HepG2 (cell line): ENCODE measurements at places on chromosomes 2 and 18. TPM values are rescaled to one million over a fixed set of nuclear protein-coding genes. Genes with fewer than 3 reads are reported as not detected.

Gene ZNF396
- polyA plus RNA-seq, result 0.25 and 0.47 TPM in 2 replicates

Gene CRACDL
- 0.14 and 0.26 TPM in 2 replicates for polyA plus RNA-seq

Gene RAB31
- 0.73 and 1.1 TPM in 2 replicates for polyA plus RNA-seq

DNA sequence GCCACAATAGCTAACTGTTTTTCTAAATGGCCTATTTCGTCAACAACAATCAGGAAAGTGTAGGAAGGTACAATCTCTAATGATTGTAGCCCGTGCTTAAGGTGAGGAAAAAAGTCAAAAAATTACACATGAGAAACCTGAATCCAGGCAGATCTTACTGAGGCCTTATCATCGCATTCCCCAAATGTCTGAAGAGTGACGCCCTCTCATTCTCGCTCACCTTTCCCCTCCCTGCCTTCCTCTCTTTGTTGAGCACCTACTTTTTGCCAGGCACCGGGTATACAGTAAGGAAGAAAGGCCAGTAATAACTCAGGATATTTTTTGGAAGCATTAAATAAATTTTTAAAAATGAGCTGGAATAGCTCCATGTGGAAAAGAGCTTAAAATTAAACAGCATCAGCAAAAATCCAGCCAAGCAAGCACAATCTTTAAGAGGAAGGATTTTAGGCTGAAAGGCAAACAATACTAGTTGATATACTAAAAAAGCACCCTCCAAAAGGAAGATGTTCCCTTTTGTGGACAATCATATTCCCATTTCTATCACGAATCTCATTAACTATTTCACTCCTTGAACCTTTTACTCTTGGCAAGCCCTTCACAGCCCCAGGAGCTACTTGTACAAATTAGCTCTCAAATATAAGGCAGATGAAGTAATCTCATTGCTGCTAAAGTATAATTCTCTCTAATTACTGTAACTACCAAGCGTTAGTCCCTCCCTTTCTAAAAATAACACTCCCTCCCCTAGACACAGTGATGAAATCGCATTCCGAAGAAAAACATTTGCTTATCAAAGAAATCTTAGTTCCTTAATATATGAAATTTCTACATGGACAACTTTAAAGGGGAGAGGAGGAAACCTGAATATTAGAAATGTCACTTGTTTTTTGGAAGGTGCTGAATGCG, 40.0 kb downstream of the STAT1 start:
- H3K27ac ChIP-seq, result no peak overlapping the region
- no peak for DNase-seq
- H3K4me1 ChIP-seq, result no peaks in the 10 kb centered on the region
- H3K36me3 ChIP-seq, result peaks cover 91% of the 10 kb centered on the region

Gene SPP2
- not detected in 2 replicates for polyA plus RNA-seq

- no peaks in the 10 kb centered on the region; the same call in 2 of the 3 replicates for H3K27me3 ChIP-seq
- DNase-seq, result no peak
- no peak overlapping the region for H3K4me3 ChIP-seq
- peaks cover 46% of the 10 kb centered on the region for H3K4me1 ChIP-seq
Observed at GRCh38 chr2:86201671-86202335, 2.5 kb downstream of the MRPL35 start.

DNA sequence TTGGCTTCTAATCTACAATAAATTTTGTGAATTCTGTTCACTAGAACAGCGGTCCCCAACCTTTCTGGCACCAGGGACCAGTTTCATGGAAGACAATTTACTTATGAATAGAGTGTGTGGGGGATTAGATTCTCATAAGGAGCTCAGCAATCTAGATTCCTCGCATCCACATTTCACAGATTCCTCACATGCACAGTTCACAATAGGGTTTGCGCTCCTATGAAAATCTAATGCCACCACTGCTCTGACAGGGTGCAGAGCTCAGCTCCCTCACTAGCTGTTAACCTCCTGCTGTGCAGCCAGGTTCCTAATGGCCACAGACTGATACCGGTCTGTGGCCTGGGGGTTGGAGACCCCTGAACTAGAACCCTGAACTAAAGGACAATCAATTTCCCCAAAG, 1568.6 kb upstream of the NXPH2 start:
- no peaks in the 10 kb centered on the region for H3K36me3 ChIP-seq
- H3K27me3 ChIP-seq, result no peaks in the 10 kb centered on the region
- H3K4me3 ChIP-seq, result no peak overlapping the region
- no peaks in the 10 kb centered on the region for H3K4me1 ChIP-seq
- no peak for DNase-seq

Gene ITGB6
- polyA plus RNA-seq, result not detected in 2 replicates

DNA sequence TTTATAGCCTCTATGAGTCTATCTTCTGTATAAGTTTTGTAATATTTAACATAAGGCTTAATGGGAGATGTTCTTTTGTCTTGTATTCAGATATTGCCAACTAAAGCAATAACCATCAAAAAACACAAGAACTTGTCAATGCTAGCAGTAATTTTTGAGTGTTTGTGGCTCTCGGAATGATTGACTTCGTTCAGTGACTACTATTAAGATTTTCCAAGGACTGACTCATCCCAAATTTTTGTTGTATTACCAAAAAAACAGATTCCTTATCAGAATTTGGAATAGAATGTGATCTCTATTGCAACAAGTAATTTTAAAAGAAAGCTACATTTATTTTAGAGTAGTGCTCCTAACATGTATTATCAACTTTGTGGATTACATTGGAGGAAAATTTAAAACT, 8.1 kb downstream of the NABP1 start:
- H3K27ac ChIP-seq, result no peak overlapping the region
- H3K36me3 ChIP-seq, result peaks cover 40% of the 10 kb centered on the region
- peaks cover 26% of the 10 kb centered on the region for H3K4me1 ChIP-seq
- no peak overlapping the region for H3K4me3 ChIP-seq
- no peak for DNase-seq

Gene ZBTB7C
- polyA plus RNA-seq, result 0.01 TPM in 1 of 2 replicates, not detected in the other

DNA sequence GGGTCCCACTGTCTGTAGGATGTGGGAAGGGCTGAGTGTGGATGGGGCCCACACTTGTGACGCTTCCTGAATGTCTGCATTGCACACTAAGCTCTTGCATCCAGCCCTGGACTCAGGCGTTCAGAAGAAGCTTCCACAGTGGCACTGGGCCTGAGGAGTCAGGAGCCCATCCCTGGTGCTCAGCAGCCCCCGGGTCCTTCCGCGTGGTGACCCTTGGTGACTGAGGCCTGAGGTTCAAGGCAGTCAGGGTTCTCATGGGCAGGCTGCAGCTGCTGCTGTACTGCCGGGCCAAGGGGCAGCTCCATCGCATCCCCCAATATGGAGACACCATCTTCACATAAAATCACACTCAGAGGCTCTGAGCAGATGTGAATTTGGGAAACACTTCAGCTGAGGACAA, 65.8 kb upstream of the TUBA3E start:
- H3K4me1 ChIP-seq, result no peaks in the 10 kb centered on the region
- no peaks in the 10 kb centered on the region for H3K36me3 ChIP-seq
- H3K4me3 ChIP-seq, result no peak overlapping the region
- peaks cover 6% of the 10 kb centered on the region for H3K27me3 ChIP-seq

DNA sequence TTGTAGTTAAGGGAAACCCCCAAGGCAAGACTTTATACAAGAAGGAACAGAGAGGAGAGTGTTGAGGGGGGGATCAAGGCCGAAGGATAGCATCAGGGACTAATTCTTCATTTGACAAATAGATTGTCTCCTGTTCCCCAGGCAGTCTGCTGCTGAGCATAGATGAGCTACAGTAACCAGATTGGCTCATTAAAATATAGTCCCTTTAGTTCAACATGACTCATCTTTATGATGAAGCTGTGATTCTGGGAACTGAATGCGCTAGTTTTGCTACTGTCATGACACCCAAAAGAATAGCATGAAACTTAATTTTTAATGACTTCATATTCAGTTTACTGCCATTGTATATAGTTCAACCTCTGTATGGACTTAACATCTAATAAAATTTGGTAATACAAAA, 35.5 kb downstream of the TMEFF2 start:
- H3K27me3 ChIP-seq, result no peaks in the 10 kb centered on the region
- H3K27ac ChIP-seq, result no peak overlapping the region
- H3K4me3 ChIP-seq, result no peak overlapping the region
- H3K4me1 ChIP-seq, result no peaks in the 10 kb centered on the region

Gene GBX2
- polyA plus RNA-seq, result not detected in 2 replicates

GRCh38 chr2:62725712-62726055, 20.2 kb downstream of the EHBP1 start:
- no peak overlapping the region for H3K27ac ChIP-seq
- H3K4me3 ChIP-seq, result no peak overlapping the region
- H3K27me3 ChIP-seq, result no peaks in the 10 kb centered on the region
- peaks cover 11% of the 10 kb centered on the region for H3K36me3 ChIP-seq
- peaks cover 86% of the 10 kb centered on the region for H3K4me1 ChIP-seq
- DNase-seq, result no peak

- H3K27me3 ChIP-seq, result no peaks in the 10 kb centered on the region
- H3K4me3 ChIP-seq, result no peak overlapping the region
- no peak for DNase-seq
- H3K4me1 ChIP-seq, result no peaks in the 10 kb centered on the region
- H3K36me3 ChIP-seq, result peaks cover 3% of the 10 kb centered on the region; the same call in 1 of the 2 replicates
Observed at GRCh38 chr2:39479696-39480095, 42.6 kb upstream of the MAP4K3 start.

Gene ALPG
- polyA plus RNA-seq, result not detected in 2 replicates

- H3K36me3 ChIP-seq, result peaks cover 9% of the 10 kb centered on the region
- H3K27me3 ChIP-seq, result no peaks in the 10 kb centered on the region
- no peak overlapping the region for H3K4me3 ChIP-seq
Observed at GRCh38 chr2:201467666-201468065, 16.1 kb downstream of the STRADB start.

Gene CCDC150
- 10.2 and 14.9 TPM in 2 replicates for polyA plus RNA-seq

DNA sequence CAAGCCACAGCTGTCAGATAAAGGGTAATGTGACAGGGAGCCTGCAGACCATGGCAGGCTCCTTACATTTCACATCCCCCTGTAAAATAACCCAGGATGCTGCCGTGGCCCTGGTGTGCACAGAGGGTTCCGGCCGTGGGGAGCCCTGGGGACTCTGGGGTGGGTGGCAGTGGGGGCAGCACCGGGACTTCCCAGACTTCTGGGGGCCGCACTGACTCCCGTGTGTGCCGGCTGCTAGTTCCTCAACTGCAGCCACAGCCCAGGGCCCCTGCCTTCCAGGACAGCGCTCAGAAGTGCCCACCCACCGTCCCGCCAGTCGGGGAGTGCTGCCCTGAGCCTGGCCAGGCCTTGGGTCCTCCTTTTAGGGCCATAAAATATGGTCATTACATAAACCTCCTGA, 56.5 kb downstream of the CIB4 start:
- peaks cover 13% of the 10 kb centered on the region for H3K27me3 ChIP-seq
- DNase-seq, result no peak
- H3K36me3 ChIP-seq, result no peaks in the 10 kb centered on the region
- no peak overlapping the region for H3K27ac ChIP-seq

DNA sequence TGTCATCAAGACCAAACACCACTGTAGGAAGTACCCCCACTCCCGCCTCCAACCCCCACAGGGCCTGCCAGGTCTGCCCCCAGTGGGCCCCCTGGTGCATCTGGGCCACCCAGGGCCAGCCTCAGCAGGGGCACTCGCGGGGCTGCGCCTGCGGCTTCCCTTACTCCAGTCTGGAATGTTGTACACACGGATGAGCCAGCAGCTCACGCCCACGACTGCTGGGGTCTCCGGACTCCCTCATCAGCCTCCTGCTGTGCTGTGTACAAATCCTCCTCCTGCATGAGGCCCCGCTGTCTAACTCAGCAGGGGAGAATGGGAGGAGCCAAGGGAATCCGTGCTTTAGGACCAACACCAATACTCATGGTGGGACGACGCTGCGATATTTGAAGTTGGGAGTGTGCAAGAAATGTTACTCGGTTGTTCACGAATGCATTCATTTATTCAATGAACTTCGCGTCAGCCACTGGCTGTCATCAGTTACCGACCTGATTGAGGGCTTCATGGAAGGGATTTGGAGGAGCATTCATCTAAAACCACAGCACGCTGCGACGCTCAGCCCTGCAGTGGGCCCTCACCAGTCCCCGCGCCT, 654 bp upstream of the ASB1 start:
- H3K36me3 ChIP-seq, result peaks cover 11% of the 10 kb centered on the region; the same call in 2 of the 3 replicates
- peak overlapping the region; percentile 92 for H3K4me3 ChIP-seq
- H3K27ac ChIP-seq, result peak overlapping the region; percentile 87
- H3K27me3 ChIP-seq, result no peaks in the 10 kb centered on the region
- H3K4me1 ChIP-seq, result peaks cover 42% of the 10 kb centered on the region

DNA sequence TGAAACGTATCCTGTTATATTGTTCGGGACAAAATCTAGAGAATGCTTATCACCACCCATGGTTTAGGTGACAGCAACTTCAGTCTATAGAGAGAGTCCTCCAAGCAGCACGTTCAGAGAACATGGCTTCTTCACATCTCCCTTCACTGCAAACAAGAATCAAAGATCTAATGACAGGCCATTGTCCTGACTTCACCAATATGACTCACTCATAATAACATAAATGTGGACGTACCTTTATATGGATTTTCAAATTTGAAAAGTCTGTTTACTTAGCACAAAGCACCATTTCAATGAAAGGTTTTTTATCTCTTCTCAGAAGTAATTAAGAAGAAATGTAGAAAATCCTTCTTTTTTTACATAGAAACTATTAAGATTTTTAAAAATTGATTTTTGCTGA, 46.7 kb downstream of the KLF7 start:
- DNase-seq, result no peak
- no peaks in the 10 kb centered on the region for H3K36me3 ChIP-seq

DNA sequence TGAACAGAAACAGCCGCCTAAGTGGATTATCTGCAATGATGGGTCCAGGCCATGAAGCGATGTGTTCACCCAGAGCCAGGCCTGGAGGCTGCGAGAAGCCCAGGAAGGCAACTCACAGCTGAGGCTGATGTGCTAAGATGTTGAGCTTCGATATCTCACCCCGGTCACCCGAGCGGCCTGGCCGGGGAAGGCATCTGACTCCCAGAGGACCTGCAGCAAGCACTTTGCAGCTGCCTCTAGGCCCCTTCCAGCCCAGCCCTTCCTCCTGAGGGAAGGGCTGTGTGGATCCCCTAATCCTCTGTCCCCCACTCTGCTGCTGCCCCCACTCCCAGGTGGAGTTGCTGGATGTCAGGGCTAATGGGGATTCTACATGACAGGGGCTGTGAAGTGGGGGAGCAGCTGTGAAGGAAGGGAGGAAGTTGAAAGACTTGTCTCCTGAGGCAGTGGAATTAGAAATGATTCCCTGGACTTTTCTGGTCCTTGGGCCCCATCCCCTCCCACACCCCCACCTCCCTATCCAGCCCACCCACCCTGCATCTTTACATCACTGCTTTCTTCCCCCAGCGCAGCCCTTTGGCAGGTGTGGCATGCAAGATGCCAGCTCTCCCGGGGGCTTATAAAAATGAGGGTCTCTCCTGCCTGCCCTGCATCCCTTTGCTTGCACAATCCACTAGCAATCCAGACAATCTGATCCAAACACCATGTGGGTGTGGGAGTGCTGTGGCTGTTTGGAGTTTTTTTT, 4.3 kb downstream of the ATP6V1B1 start:
- DNase-seq, result no peak
- H3K36me3 ChIP-seq, result no peaks in the 10 kb centered on the region
- peaks cover 58% of the 10 kb centered on the region for H3K4me1 ChIP-seq
- H3K4me3 ChIP-seq, result no peak overlapping the region
- no peaks in the 10 kb centered on the region for H3K27me3 ChIP-seq

Gene TMEM247
- polyA plus RNA-seq, result not detected in 2 replicates
